Activated T-helper 17 cell treated with anti-CD3 and anti-CD28 coated beads, Interleukin-2, amount 50 U/mL, for 72 hours (primary cell): ENCODE measurements at places on chromosomes 2 and 18.

DNA sequence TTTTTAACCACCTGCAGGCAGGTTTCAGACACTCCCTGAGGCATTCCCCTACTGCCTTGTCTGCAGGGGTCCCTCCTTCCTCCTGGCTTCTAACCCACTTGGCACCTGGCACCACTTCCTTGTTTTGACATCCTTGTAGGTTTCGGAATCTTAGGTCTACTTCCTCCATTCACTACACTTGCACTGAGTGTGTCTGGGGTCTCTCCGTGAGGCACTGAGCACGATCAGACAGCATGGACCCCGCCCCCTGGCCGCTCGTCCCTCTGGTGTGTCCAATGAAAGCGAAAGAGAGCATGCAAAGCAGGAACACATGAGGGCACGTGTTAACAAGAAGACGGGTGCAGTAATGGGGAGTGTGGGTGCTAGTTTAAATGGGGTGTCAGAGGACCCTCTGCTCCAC, 63.8 kb downstream of the HAUS1 start:
- no peak for ATAC-seq

DNA sequence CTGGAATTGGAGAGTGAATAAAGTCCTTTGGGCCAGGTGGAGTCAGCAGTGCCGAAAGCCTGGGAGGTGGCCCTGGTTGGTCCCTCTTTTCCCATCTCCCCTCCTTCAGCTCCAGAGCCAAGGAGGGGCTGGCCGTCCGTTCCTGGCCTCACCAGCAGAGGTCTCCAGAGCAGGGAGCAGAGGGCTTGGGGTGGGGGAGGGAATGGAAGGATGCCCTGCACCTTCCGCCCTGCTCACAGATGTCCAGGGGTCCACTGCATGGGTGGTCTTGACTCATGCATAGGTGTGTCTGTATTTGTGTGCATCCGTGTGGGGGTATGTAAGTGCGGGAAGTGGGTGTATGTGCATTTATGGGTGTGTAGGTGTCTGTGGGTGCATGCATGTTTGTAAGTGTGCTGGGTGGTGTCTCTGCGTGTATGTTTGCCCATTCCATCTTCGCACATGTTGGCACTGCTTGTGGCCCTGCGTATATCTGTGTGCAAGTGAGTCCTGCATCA, 201.8 kb downstream of the ZFP36L2 start:
- peak; percentile 34 for ATAC-seq

DNA sequence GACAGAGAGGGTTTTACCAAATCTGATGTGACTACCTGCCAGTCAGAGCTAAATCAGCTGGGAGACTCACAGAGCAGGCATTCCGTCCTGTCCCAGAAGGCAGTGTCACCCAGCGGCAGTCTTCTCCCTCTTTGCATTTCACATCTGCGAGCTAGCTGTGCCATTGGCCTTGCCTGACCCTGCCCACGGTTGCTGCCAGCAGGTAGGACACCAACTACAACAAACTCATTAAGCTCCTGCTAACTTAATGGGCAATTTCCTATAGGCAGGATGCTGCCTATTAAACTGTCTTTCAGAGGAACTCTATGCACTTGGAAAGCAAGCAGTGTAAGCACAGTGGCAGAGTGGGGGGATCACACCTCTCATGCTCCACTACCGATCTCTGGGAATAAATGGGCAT, 116.4 kb upstream of the CAPN13 start:
- ATAC-seq, result no peak

- ATAC-seq, result no peak
Observed at GRCh38 chr2:109549016-109549590, 64.7 kb downstream of the SEPTIN10 start.

GRCh38 chr2:96816836-96817702, 1.0 kb downstream of the CNNM3 start:
- no peak for ATAC-seq

DNA sequence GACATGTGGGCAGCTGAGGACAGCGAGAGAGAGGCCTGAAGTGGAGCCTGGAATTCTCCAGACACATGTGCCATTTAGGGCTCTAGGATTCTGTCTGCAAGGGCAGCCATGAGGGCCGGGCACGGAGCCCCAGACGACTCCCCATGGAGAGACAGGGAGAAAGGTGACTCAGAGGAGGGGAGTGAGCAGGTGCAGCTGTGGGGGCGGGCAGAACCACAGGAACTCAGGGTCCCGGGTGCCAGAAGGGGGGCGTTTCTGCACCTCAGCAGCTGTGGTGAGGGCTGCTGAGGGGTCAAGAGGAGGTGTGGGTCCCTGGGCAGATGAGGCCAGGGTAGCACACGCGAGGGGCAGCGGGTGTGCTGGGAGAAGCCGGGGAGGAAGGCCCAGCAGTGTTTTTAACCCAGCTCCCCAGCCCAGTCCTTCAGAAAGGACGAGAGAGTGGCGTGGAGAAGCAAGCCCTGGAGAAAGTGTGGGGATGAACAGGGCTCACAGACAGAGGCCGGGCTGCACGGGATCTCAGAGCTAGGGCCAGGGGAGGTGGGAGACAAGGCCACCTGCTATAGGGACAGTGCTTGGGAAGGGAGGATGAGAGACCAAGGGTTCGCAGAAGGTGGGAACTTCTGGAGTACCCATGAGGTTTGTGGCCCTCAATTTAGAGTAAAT, 7.6 kb downstream of the GPR17 start:
- no peak for ATAC-seq

GRCh38 chr2:196101325-196101991, 32.8 kb upstream of the DNAH7 start:
- ATAC-seq, result peak; percentile 96

DNA sequence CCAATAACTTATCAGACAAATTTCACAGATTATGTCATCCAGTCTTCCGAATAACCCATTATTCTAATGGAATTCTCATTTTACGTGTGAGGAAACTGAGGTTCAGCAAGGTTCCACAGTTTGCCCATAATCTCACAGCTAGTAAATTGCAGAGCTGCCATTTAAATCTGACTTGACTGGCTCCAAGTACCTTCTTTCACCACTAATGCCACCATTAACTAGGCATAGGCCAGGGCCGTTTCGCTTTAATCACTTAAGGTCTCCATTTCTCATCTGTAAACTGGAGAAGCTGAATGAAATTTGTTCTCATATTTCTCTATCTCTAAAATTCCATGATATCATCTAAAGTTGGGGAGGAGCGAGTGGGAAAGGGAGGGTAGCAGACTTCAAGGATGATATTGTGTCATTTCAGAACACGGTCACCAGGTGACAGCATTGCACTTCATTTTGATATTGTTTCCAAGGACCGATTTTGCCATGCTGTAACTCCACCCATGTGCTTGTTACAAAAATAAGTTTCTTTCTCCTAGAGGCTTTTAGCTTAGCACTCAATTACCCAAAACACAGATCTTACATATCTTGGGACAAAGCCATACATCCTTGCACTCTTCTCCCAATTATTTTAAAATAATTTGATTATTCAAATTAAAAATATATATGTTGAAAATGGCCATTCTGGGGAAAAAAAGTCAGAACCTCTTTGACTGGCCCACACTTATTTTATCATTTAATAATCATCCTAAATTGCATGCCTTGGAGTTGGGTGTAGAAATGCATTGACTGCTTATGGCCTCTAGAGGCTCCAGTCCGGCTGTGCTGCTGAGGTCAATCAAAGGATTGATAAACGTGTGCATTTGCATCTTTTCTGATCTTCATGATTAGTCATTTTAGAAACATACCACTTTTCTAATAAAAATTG, 123.8 kb downstream of the AKAIN1 start:
- peak; percentile 40 for ATAC-seq

DNA sequence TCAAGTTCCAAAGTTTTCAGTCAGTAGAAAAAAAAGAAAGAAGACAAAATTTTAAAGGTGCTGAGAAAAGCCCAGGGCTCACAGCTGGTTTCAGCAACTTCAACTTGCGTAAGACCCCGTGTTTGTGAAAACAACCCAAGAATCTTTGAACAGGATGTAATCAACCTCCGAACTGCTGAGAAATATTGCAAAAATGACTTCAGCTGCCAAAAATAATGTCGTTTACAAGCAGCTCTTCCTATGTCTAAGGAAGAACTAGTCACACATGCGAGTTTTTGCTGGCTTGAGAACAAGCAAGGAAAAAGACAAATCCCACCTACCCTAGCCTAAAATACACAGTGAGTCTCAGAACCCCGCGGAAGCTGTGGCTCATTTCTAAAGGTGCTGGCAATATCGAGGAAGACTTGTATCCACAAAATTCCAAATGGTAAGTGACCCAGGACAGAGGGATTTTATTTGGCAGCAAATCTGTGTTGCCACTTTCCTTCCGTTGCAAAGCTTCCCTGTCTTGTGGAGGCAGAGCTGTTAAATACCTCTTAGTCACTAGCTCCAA, 59.8 kb upstream of the SLC8A1 start:
- ATAC-seq, result no peak

DNA sequence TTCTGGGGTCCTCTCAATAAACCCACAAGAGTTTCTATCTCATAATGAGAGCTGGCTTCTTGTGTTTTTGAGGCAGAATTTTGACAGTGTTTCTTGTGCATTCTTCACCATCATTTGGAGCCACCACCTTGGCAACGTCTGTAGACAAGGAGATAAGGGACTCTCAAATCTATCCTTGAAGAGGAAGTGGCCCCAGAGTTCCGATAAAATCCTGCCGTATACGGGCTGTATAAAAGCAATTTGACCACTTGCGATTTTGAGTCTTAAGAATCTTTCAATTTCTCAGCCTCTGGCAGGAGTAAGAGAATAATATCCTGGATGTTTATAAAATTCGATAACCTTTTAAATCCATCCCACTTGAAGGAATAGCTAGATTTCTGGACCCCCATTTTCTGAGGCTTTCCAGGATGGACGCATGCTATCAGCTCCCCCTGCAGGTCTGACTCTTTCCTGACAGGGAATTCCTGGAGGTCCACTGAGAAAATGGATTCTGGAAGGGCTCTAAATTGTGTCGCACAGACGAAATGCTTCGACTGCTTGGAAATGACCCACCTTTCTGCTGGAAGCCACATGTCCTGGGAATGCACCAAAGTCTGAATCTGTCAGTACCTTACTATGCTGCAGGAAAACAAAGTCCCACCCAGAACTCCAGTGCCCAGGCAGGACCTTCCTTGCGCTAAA, 54.1 kb downstream of the E2F6 start:
- no peak for ATAC-seq

GRCh38 chr2:29223851-29224692, 108.9 kb downstream of the CLIP4 start:
- ATAC-seq, result no peak

DNA sequence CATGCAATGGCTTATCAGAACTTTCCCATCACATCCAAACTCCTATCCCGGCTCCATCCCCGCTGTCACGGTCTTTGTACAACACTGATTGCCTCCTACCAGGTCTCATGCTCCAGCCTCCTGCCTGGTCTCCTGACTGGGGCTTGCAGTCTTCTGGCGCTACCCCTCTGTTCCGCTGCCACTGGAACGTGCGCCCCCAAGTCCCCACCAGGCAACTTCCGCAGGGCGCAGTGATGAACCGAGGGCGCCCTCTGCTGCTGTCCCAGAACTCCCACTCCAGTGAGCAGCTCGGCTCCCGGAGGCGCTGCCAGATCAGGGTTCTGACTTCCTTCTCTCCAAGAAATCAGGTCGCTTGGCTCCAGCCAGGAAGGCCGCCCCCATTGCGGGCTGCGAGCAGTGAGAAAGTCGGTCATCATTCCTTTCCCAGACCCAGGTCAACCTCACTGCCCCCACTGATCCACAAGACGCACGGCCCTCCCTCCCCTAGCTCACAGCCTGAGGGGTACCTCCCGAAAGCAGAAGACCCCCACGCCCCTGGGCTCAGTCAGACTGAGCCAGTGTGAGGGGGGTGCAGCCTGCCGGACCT, 43.9 kb upstream of the RAB11FIP5 start:
- ATAC-seq, result peak; percentile 70

- no peak for ATAC-seq
Observed at GRCh38 chr18:58581265-58581664, 47.6 kb downstream of the ALPK2 start.

- ATAC-seq, result no peak
Observed at GRCh38 chr2:74682501-74682900, 28.5 kb downstream of the SEMA4F start.

DNA sequence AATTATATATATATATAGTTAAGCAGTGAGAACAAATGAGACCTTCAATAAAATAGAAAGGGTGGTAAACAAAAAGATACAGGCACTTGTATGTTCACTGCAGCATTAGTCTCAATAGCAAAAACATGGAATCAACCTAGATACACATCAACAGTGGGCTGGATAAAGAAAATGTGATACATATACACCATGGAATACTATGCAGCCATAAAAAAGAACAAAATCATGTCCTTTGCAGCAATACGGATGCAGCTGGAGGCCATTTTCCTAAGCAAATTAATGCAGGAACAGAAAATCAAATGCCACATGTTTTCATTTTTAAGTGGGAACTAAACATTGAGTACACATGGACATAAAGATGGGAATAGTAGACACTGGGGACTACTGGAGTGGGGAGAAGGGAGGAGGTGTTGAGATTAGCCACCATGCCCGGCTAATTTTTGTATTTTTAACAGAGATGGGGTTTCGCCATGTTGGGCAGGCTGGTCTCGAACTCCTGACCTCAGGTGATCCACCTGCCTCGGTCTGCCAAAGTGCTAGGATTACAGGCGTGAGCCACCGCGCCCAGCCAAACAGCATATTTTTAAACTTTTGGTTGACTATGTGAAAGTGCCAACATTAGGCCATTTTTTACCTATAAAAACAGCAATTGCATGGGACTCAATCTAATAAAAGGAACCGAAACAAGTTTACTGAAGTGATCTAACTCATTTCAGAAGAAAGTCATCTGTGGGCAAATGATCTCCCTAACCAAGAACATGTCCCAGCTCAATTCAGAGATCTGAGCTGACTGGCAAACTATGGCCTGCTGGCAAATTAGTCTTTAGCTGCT, 23.7 kb downstream of the ICA1L start:
- no peak for ATAC-seq

DNA sequence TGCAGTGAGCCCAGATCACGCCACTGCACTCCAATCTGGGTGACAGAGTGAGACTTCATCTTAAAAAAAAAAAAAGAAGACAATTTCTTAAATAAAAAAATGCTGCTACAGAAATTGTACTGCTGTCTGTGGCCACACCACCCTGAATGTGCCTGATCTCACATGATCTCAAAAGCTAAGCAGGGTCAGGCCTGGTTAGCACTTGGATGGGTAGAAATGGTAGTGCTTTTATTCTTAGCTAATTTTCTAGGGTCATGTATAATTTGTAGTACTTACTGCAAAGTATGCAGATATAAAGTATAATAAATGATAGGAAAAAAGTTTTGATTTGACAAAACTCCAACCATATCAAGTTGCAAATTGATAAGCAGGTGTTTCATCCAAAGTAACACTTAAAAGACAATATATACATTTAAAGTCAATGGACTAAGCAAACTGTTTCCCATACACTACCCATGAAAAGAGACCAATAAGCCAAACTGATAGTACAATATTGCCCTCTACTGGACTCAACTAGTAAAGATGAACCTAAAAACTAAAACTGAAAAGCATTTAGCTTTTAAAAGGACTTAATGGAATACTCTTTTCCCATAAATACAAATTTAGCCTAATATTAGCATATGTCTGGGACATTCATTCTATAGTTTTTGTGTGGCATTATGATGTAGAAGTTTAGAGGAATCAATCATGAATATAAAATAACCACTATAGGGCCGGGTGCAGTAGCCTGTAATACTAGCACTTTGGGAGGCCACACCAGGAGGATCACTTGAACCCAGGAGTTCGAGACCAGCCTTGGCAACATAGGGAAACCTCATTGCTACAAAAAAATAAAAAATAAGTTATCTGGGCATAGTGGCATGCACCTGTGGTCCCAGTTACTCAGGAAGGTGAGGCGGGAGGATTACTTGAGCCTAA, 18.6 kb upstream of the PEX13 start:
- peak; percentile 47 for ATAC-seq
